ENCODE measurements at places on chromosomes 6 and 20.

DNA sequence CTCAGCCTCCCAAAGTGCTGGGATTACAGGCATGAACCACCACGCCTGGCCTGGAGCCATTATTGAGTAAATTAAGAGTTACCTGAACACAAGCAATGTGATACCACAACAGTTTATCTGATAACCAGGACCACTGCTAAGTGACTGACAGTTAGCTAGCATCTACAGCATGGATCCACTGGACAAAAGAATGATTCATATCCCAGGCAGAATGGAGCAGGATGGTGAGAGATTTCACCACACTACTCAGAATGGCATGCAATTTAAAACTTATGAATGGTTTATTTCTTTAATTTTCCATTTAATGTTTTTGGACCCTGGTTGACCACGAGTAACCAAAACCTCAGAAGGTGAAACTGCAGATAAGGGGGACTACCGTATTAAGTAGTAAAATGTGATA lies 48.6 kb downstream of the RALGAPA2 start:
- DNase-seq = no peak

DNA sequence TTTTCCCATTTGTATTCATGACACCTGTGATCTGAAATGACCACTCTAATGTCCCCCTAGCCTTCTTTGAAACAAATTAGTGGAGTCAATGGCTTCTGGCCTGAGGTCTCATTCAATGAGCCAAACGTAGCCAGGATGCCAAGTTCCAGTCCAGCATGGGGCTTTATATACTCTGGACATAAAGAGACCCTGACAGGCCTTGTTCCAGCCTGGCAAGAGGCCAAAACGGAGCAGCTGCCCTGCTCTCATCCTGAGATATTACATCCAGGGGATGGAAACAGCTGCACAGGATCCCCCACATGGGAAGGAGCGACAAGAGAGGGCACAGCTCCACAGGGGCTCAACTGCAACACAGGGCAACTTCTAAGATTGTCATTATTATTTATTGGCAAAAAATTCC lies 437.8 kb downstream of the CDH26 start:
- DNase-seq = no peak

- DNase-seq = no peak
Observed at GRCh38 chr6:14100138-14100537, 17.4 kb upstream of the CD83 start.

DNA sequence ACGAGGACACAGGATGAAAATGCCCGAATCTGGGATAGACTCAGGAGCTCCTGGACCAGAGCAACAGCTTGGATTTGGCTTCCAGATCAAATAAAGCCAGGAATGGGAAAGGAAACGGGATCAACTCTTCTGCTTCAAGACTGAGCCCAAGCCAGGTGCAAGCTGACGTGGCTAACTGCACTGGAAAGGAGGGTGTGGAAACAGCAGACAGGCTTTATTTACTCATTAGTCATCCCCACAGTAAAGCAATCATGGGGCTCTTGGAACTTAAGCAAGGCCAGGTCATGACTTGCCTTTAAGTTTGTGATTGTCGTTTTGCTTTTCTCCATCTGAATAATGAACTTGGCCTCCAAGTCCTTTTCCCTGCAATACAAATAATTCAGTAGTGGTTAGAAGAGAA lies 45.2 kb downstream of the KIF16B start:
- peak; percentile 43 for DNase-seq

GRCh38 chr6:93713974-93714373 lies 294.6 kb upstream of the EPHA7 start:
- DNase-seq = no peak

Data from fibroblast of upper back skin (primary cell).